Smooth muscle cell of the umbilical artery (primary cell): ENCODE measurements at places on chromosomes 3 and 15. TPM values are rescaled to one million over a fixed set of nuclear protein-coding genes. Genes with fewer than 3 reads are reported as not detected.

ATG3 gene
- total RNA-seq: 64.7 and 65.1 TPM in 2 replicates

DPPA2 gene
- total RNA-seq: not detected in 2 replicates

SLC38A3 gene
- not detected in 2 replicates for total RNA-seq

KLHL40 gene
- total RNA-seq: not detected in 2 replicates

SPTSSB gene
- total RNA-seq: not detected in 2 replicates

HRG gene
- not detected in 2 replicates for total RNA-seq

TRAIP gene
- 1.5 and 2.4 TPM in 2 replicates for total RNA-seq

LTK gene
- total RNA-seq: under 0.01 and 0.18 TPM in 2 replicates

SLC2A2 gene
- total RNA-seq: not detected in 2 replicates

STOML1 gene
- total RNA-seq: 14.6 and 16.2 TPM in 2 replicates

RLBP1 gene
- total RNA-seq: not detected in 2 replicates

ANKRD34C gene
- total RNA-seq: 0.05 TPM in 1 of 2 replicates, not detected in the other

ZNF80 gene
- total RNA-seq: not detected in 2 replicates

ANKRD63 gene
- not detected in 2 replicates for total RNA-seq

ASTE1 gene
- total RNA-seq: 4.7 and 5.3 TPM in 2 replicates

C2CD4A gene
- not detected in 2 replicates for total RNA-seq

SEMA6D gene
- 0.46 and 3.0 TPM in 2 replicates for total RNA-seq

PRTG gene
- total RNA-seq: 1.2 and 1.3 TPM in 2 replicates

RHOA gene
- 575 and 599 TPM in 2 replicates for total RNA-seq

FSTL1 gene
- 2,093 and 2,453 TPM in 2 replicates for total RNA-seq

DNAJC19 gene
- 15.5 and 25.5 TPM in 2 replicates for total RNA-seq

PCSK6 gene
- total RNA-seq: 1.2 and 3.2 TPM in 2 replicates

NPTN gene
- 197 and 218 TPM in 2 replicates for total RNA-seq

PIERCE2 gene
- total RNA-seq: 0.89 and 1.1 TPM in 2 replicates

SNURF gene
- 17.4 and 21.4 TPM in 2 replicates for total RNA-seq
